NB4 (cell line): ENCODE measurements at places on chromosomes 12 and 14.

GRCh38 chr12:68109444-68110217 lies 49.9 kb downstream of the IFNG start:
- no peak for DNase-seq

DNA sequence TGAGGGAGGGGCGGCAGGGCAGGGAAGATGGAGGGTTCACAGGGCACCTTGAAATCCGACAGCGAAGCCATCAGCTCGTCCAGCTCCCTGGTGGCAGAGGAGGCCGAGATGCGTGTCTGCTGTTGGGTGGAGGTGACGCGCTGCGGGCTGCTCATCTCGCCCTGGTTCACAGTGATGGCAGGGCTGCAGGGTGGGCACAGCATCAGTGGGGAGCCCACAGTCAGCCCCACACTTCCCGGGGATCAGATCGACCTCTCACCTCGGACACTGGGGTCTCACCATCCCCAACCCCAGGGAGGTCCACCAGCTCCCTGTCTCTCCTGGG lies 20.6 kb upstream of the RPLP0 start:
- DNase-seq = no peak

GRCh38 chr12:107033758-107034739 lies 47.1 kb upstream of the MTERF2 start:
- no peak for DNase-seq

DNA sequence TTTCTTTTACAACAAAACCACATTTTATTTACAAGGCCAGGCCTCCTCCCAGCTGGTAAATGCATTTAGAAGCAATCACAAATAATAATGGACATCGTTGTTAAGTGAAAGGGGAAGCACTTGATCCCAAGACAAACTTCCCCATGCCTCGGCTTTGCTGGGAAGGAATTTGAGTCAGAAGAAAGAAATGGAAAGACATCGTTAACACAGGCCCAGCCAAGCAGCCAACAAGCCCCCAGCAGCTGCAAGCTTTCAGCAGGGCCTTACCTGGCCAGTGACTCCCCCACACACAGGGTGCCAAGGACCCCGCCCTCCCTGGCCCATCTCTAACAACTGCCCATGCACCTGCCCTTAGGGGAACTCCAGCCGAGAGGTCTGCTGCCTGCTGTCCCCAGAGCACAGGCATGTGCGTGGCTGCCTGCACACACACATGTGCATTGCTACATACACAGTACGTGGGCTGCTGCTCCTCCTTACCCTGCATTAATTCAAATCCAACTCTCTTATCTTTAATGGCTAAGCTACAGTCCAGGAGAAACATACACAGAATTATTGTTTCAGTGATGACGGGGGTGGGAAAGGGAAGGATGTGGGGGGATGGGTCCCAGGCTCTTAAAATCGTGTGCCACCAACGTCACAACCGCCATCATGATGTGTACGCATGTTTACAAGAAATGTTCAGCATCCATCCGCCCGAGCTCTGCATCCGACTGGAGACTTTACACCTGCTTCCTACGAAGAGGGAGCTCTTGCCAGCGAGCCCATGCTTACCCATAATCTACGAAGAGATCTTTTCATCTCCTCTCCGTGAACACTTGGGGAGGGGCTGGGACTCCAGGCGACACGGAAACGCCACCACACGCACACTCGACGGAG lies 9.8 kb downstream of the BCL11B start:
- no peak for DNase-seq

GRCh38 chr14:20388159-20388558 lies 25.1 kb downstream of the TEP1 start:
- no peak for DNase-seq
